ENCODE measurements at places on chromosomes 3 and 15.

DNA sequence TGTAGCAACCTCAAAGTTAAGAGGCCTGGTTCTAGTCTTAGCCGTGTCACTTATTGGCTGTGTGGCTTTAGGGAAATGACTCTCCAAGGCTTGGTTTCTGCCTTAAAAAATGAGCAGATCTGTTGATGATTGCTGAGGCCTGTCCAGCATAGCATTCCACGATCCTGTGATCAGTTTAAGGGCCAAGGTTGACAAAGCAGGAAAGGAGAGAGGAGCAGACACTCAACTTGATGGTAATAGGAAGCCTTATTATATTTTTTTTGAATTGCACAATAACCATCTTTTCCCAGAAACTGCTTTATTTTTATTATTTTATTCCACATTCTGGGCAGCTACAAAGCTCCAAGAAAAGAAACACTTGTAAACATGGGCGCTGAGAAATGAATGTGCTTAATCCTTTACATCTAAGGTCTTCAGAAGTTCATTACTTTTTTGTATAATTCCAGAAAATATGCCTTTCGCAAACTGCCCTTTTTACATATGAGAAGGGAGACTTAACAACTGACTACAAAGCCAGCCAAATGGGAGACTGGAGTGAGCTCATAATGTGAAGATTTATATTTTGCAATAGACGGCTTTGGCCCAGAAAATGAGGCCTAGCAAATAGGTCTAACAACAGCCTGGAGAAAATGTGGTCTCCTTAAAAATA, 241.0 kb downstream of the ATP8B4 start:
- no peak for DNase-seq

- no peak for DNase-seq
Observed at GRCh38 chr3:108283989-108284388, 12.4 kb upstream of the HHLA2 start.

DNA sequence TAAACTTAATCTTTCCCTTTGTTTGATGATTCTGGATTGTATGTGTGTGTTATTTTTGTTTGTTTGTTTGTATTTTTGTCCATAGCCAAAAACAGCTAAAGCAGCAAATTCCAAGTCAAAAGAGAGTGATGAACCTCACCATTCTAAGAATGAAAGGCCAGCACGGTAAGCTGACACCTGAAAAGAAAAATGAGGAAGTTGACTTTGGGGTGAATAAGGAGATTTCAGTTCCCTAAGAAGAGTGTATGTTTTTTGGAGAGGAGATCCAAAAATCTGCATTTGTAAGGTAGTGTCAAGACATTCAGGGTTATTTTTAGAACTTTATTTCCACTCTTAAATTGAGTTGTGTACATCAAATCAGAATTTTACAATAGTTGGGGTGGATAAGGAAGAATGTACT, 52.3 kb upstream of the UTS2B start:
- DNase-seq: no peak

- no peak for DNase-seq
Observed at GRCh38 chr3:22996920-22997571, 206.1 kb upstream of the UBE2E2 start.

All from NK-92 treated with Interleukin-12 subunit alpha and Interleukin-12 subunit beta, amount 100 ng/mL, for 24 hours (cell line).